H1 (cell line): ENCODE measurements at places on chromosomes 11 and 22. TPM values are rescaled to one million over a fixed set of nuclear protein-coding genes. Genes with fewer than 3 reads are reported as not detected.

Gene SLC7A4
- total RNA-seq: 0.27 TPM in 1 of 2 replicates, not detected in the other

Gene PRR33
- not detected in 2 replicates for total RNA-seq

Gene FXYD2
- 0.99 and 1.1 TPM in 2 replicates for total RNA-seq

Gene MOGAT2
- total RNA-seq: not detected in 2 replicates

Gene GLYATL2
- 0.38 and 0.69 TPM in 2 replicates for total RNA-seq

Gene OR52I1
- total RNA-seq: not detected in 2 replicates

Gene NTM
- 20.0 and 23.4 TPM in 2 replicates for total RNA-seq

Gene CARNS1
- 0.61 and 1.1 TPM in 2 replicates for total RNA-seq

Gene OR5D13
- total RNA-seq: not detected in 2 replicates
